Renal cortex interstitium (tissue), 15 donors: ENCODE measurements at places on chromosomes 6 and 20.

DNA sequence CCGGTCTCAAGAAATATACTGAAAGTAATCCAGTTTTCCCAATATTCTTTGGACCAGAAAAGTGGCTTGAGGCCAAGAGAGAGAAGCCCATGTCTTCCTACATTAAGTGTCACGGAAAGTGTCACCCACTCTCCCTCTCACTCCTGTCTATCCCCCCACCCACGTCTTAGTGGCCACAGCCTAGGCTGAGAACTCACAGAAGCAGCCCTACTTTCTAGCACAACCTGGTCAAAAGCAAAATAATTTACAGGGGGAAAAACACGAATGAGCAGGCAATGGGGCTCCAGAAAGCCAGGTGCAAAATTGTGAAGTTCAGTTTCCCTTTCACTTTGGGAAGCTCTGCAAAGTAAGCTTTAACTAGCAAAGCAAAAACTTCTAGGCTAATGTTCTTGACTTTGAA, 118.0 kb downstream of the OPRM1 start:
- DNase-seq = no peak

- DNase-seq = no peak
These were observed 29.1 kb upstream of the LGSN start for GRCh38 chr6:63348836-63349235.

DNA sequence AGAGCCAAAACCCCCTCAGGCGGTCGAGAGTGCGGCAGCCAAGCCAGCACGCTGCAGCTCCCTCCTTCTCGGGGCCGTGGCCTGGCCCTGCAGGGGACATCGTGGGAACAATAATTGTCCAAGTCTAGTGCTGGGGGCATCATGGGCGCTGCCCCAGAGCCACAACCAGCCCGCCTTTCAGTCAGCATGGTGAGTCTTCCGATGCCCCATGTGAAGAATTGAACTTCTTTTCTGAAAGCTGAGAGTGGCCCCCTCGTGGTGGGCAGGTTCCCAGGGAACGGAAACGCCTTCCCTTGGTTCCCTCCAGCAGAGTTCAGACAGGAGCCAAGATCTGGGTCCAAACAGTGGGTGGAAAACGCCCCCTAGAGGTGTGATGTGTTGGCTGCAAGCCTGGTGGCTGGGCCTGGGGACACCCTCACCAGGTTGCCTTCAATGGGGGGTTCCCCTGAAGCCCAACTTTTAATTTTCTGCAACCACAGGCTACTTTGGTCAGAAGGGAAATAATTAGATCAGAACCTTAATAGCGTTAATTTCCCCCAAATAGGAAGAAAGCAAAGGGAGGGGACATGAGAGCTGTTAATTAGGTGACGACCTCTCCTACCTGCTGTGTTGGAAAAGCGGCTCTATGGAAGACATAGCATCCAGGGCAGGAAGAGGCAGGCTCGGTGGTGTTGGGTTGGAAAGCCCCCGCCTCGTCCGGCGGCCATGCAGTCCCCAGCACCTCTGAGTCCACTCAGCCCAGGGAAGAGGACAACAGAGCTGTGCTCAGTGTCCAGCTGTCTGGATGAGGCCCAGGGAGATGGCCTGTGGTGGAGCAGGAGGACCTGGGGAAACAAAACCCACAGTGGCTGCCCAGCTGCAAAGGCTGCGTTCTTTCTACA, 4.7 kb upstream of the MRGBP start:
- peak; percentile 85 for DNase-seq

GRCh38 chr6:2793534-2794151, 28.4 kb downstream of the WRNIP1 start:
- no peak for DNase-seq

DNA sequence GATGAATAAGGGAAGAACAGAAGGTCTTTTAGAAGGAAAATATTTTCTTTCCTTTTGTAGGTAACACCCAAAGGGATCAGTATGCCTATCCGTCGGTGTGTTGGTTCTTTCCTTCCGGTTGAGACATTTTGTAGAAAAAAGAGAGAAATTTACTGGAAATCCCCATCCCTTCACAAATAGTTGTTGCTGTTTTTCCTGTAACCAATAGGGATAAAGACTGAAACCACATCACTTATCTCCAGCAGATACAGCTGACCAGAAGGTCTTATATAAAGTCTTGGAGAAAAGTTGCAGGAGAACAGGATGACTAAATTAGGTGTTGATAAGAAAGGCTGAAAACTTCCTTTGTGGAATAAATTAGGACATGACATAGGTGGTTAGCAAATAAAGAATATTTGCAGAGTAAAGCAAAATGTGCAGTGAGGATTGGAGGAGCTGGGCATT, 14.8 kb upstream of the HLA-DRB1 start:
- DNase-seq = no peak

DNA sequence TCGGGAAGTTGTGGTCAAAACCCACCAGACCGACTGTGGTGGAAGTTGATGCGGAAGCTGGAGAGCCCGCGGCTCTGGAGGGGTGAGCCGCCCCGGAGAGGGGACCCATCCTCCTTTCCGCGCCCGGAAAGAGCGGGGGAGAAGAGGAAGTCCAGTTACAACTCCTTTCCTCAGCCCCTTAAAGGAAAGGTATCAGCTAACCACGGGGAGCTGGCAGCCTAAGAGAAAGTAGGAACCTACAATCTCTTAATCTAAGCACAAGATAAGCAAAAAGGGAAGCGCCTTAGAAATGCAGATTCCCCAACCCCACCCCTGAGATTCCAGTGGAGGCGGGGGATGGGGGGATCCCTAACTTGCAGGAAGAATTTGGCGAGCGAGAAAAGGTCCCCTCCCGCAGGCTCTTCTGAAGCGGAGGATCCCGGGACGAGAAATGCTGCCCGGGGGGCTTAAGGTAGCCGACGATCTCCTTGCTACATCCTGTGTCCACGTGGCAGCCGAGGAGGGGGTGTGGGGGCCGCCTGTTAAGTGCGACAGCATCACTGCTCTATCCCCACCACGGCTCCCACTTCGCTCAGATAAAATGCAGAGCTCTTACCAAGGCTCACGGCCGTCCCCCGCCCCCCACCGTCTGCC, 87.5 kb downstream of the ZFP64 start:
- no peak for DNase-seq

DNA sequence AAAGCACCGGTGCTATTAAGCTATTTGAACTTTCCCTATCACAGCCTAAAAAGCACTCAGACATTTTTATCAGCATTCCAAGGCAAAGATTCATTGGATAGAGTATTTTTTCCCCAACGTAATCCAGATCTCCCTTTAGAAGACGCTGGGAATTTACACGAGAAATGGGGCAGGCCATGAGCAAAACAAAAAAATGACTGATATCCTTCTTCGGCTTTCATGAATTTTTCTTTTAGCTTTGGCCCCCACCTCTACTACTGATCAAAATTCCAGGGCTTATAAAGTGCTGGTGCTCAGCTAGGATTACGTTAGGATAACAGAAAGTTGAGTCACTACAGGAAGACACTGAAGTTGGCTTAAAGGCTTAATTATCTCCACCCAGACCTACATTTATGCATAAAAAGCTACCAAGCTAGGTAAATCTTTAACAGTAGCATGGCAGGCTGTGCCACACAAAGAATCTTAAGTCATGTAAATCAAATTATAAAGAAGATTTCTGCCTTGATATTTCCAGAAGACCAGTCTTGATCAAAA, 418.5 kb upstream of the BTBD3 start:
- no peak for DNase-seq

GRCh38 chr20:7856756-7857155, 83.5 kb downstream of the HAO1 start:
- DNase-seq = no peak

DNA sequence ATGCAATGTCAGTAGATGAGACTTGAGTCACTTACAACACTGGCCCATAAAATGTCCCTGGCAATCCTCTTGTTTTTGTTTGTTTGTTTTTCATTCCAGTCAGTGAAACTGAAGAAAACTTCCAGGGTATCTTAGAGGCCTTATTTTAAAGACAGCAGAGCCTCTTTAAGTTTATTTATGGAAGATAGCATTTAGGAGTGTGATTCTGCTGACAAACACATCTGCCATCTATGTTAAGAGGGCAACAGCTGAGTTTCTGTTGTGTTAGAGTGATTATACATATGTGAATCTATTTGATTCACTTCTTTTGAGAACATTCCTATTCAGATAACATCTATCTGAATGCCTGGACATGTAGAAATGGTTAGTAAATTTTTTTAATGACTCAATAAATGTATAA, 812.6 kb downstream of the TENT5A start:
- no peak for DNase-seq

DNA sequence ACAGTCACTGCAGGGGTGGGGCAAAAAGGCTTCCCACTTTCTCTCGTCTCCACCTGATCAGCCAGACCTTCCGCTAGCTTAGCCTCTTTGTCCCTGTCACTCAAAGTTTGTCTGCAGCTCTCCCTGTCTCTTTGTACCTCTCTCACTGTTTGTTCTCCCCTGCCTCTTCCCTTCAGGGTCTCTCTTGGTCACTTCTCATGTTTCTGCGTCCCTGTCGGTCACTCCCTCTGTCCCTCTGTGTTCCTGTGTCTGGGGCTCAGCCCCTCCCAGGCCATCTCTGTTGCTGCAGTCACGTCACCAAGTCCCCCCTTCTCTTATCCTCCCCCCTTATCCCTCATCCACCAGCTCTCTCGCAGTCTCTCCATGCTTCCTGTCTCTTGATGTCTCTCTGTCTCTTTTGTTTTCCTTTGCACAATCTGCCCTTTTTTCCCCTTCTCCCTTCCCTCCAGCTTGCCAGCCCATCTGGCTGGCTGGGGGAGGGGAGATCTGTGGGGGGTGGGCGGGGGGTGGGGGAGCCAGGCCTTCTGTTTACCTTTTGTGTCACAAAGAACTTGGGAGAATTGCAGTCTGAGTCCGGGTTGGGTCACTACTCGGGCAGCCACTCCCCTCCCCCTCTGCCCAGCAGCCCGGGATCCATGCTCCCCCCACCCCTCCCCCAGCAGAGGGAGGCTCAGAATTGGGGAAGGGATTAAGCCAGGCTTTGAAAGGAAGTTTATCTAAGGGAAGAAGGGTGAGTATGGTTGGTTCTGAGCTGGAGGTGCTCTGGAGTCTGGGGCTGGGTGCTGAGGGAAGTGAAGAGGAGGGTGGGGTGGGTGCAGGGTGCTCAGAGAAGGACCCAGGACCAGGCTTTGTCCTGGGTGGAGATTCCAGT, 32.3 kb downstream of the FOXP4 start:
- DNase-seq = no peak

DNA sequence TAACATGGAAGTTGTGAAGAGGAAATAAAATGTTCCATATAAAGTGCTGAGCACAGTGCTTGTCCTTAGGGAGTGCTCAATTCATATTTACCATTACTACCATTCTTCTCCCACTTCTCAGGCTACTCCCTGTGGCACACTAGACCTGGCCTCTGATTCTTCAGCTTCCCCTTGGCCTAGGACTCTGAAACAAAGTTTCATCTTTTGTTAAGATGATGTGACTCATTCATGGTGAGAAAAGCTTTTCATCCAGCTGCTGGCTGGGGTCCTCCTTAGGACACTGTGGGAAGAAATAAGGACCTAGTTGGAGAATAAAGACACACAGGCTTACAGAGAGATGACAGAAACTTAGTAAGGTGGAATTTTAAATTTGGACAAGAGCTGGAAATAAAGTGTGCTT, 314.8 kb downstream of the CDC5L start:
- DNase-seq = no peak

DNA sequence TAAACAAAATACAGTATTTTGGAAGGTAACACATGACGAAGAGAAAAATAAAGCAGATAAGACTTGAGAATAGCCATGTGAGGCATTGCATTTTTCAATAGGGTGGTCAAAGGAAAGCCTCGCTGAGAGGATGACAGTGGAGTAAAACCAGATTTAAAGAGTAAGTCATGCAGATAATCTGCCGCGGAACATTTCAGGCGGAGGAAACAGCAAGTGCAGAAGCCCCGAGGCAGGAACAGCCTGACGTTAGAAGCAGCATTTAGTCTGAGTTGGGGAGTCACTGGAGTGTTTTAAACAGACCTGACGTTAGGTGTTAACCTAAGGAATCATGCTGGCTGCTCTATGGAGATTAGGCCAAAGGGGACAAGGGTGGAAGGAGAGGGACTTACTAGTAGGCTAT, 65.0 kb upstream of the VSTM2L start:
- DNase-seq = no peak

DNA sequence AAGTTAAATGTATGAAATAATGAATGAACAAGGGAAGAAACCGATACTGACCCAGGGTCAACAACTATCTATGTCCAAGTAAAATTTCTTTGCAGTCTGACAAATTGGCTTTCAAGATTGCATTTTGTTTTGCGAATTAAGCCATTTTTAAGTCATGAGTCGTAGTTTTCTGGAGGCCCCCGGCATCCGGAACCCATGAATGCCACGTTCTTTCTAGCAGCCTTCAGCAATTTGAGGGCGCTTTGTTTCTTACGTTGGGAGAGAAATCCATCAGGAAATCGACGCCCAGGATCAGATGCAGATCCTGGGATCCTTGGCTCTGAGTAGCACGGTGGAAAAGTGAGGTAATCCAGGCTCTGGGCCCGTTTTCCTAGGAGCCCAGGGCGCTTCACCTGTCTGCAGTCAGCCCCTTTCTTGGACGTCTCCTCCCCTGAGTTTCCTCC, 309 bp upstream of the ABRACL start:
- no peak for DNase-seq

- DNase-seq = no peak
These were observed 93.1 kb downstream of the NCR2 start for GRCh38 chr6:41428336-41428995.

- DNase-seq = no peak
These were observed 51.1 kb downstream of the GTF2H5 start for GRCh38 chr6:158219228-158219627.

GRCh38 chr6:16944596-16944995, 157.3 kb upstream of the STMND1 start:
- no peak for DNase-seq

- DNase-seq = no peak
These were observed 441.4 kb downstream of the COL12A1 start for GRCh38 chr6:74764486-74764885.

- DNase-seq = no peak
These were observed 3.1 kb downstream of the NTSR1 start for GRCh38 chr20:62711703-62712101.

GRCh38 chr6:144722154-144722737, 437.1 kb downstream of the UTRN start:
- DNase-seq = no peak

DNA sequence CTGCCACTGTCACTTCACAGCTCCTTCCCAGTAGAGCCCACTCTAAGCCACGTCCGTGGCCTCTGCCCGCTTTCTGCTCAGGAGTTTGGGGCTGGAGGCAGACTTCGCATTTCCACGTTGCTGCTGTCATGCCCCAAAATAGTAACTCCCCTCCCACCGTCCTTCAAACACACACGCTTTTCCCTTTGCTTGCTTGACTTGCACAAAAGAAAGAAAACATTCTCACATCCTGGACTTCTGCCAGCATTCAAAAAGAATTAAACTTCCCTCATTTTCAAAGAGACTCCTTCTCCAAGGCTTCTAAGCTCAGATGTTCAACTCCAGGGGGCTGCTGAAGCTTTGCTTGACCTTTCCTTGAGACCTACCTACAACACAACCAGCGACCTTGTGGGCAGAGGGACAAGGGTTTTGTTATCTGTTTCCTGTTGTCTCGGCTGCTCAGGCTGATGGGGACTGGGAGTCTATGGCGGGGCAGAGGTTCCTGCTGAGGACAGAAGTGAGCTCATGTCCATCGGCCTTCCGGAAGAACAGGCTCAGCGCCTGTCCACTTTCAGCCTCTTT, 263.8 kb upstream of the FOXQ1 start:
- no peak for DNase-seq

- no peak for DNase-seq
These were observed 39.4 kb upstream of the PHACTR3 start for GRCh38 chr20:59564943-59565342.
